CD4-positive, alpha-beta T cell treated with Interleukin-12 subunit alpha and Interleukin-12 subunit beta, for 1 hour (primary cell): ENCODE measurements at places on chromosomes 16 and 17.

GRCh38 chr17:43526886-43527648 is 19.1 kb downstream of the ETV4 start:
- no peak for DNase-seq

GRCh38 chr17:20988896-20989295 is 53.9 kb downstream of the USP22 start:
- no peak for DNase-seq

DNA sequence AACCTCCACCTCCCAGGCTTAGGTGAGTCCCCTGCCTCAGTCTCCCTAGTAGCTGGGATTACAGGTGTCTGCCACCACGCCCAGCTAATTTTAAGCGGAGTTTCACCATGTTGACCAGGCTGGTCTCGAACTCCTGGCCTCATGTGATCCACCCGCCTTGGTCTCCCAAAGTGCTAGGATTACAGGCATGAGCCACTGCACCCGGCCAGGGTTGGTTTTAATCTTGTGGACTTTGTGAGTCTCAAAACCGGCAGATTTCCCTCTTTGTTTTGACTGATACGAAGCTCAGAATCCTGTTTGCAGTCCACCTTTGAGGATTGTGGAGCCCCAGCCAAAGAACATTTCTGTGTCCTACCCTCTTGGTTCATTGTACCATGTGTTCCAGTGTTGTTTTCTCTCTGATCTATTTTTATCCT is 16.4 kb upstream of the CPSF4L start:
- DNase-seq: no peak

DNA sequence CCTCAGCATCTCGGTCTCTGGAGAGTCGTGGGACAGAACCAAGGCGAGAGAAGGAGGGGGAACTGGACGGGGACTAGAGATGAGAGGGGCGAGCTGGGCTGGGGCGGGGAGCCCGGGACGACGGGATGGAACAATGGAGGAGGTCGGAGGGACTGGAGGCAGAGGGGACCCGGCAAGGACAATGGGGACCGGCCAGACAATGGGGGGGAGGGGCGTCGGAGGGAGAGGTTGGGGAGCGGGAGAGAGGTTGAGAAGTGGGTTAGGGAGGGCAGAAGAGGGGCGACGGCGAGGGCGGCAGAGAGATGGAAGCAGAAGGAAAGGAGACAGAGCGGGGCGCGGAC is 719 bp downstream of the NGFR start:
- no peak for DNase-seq

GRCh38 chr17:33896263-33896662 is 358.8 kb upstream of the CCL2 start:
- DNase-seq: no peak

- no peak for DNase-seq
Observed at GRCh38 chr17:18028952-18029540, 9.9 kb downstream of the ATPAF2 start.

DNA sequence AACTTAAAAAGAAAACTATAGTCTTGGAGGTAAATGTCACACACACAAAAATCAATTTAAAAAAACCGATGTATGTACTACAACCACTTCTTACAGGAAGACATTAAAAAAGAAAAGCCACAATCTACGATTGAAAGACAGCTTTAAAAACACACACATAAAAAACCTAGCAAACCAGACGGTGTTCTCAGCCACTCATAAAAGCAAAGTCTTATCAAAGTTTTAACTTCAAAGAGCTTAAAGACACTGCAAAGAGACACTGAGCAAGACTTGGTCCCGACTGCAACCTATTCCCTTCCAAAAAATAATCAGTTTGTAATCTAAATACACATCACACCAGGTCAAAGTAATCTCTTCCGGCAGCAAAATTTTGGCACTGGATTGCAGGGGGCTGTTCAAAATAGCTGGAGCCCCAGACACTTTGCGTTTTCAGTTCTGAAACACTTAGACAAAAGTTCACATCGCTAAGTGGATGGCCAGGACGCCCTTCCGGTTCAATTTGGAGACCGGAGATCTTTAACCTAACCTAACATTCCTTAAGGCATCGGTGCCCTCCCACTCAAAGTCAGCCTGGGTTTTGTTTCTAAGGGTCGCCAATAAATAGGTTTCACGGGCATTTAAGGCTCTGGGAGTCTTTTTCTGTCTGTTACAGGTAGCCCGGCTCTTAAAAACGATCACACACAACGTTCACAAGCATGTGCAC is 2.6 kb downstream of the ZCCHC14 start:
- peak; percentile 33 for DNase-seq

GRCh38 chr16:57469917-57470470 is 7.5 kb downstream of the POLR2C start:
- no peak for DNase-seq

GRCh38 chr17:40450175-40450574 is 6.9 kb downstream of the IGFBP4 start:
- peak; percentile 47 for DNase-seq
